ENCODE measurements at places on chromosomes 4 and X. TPM values are rescaled to one million over a fixed set of nuclear protein-coding genes. Genes with fewer than 3 reads are reported as not detected.

The RIPPLY1 gene
- not detected for total RNA-seq

The NPY1R gene
- 0.09 TPM for total RNA-seq

The CFI gene
- 201 TPM for total RNA-seq

The CXCR3 gene
- total RNA-seq, result not detected

The NEIL3 gene
- total RNA-seq, result 3.7 TPM

The ZIC3 gene
- total RNA-seq, result not detected

The LRCH2 gene
- total RNA-seq, result 11.1 TPM

The RBMXL3 gene
- not detected for total RNA-seq
